ENCODE measurements at places on chromosomes 1 and 21.

GRCh38 chr21:25884311-25884710 is 149.5 kb downstream of the GABPA start:
- DNase-seq = no peak

GRCh38 chr1:205075642-205076155 is 8.6 kb downstream of the TMEM81 start:
- no peak for DNase-seq

- no peak for DNase-seq
These were observed 1.7 kb upstream of the KRTAP11-1 start for GRCh38 chr21:30882866-30883597.

DNA sequence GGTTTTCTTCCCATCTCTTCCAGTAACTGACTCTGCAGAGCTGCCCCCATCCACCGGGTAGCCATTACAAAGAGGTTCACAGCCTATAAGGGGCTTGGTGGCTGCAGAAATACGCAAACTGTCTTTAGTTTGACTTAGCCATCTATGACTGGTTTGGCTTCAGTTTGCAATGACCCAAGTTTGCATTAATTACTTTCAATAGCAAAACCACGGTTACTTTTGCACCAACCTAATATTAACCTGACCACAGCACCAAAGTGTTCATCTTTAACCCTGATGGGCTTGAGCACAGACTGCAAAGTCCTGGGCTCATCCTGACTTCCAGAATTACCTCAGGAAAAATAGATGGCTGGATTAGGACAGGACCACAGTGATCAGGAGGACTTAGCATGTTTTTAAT is 2.2 kb upstream of the HAO2 start:
- no peak for DNase-seq

DNA sequence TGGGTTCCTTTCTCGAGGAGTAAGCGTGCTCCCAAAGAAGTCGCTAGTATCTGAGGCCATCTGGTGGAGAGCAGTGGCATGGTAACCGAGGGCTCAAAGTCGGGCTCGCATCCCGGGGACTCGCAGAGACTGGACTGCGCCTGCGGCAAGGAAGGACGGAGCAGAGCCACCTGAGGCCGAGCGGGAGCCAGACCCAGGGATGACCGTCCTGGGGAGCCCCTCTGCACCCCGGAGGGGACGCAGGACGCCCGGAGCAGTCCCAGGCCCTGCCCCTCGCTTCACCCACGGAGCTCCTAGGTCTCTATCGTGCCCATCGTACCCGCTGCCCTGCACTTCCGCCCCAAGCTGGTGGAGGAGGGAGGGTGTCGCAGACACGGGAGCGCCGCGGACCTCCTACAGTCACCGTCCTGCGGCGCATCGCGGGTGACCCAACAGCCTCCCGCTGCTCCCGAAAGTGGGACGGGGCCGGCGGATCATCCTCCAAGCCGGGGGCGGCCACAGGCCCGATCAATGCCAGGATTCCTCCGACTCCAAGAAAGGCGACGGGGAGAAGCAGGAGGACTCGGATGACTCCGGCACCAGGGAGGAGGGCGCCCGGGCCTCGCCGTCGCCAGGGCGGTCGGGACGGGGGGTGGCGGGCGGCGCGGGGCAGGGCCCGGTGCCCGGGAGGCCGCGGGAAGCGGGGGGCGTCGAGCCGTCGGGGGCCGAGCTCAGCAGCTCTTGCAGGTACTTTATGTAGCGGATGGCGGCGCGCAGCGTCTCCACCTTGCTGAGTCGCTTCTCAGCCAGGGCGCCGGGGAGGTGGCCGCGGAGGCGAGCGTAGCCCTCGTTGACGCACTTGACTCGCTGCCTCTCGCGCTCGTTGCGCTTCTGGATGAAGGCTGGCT is 2.3 kb upstream of the CACNA1S start:
- peak; percentile 97 for DNase-seq

DNA sequence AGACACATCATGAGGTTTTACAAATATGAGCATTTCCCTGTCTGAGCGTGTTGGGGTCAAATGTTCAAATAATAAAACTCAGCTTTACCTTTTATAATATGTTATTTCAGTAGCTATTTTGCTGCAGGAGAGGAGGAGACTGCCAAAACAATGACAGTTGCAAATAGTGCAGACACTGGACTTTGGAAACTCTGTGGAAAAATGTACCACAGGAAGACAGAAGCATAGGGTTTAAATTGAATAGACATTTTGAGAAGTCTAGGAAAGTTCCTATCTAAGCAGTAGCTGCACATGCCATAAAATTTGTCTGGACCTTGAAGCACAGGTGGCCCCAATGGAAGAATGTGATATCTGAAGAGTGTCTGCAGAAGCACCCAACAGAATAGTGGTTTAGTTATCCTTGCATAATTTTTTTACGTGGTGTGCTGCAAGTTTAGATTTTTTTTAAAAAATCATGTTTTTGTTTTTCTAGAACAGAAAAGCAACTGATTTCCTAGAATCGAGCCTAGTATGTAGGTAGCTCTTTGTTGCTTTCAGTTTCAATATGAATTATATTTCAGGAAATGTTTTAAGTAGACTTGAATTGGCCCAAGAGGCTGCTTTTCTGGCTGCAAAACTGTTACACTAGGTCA is 14.0 kb upstream of the GBP5 start:
- no peak for DNase-seq

DNA sequence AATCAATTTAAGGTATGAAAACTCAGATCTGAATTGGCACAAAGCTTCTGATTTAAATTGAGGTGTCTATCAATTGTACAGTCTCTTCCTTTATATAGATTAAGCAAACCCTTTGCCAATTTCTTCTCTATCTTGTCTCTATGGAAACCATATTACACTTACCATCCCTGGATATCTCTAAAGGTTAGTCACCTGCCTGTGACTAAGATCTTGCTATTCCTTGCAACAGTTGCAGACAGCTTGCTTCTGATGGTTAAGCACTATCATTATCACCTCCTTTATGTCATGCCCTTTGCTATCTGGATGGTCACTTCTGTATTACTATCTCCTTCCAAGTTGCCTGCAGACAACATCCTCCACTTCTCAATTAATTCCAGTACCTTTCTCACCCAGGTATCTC is 998.6 kb upstream of the B3GALT2 start:
- no peak for DNase-seq

DNA sequence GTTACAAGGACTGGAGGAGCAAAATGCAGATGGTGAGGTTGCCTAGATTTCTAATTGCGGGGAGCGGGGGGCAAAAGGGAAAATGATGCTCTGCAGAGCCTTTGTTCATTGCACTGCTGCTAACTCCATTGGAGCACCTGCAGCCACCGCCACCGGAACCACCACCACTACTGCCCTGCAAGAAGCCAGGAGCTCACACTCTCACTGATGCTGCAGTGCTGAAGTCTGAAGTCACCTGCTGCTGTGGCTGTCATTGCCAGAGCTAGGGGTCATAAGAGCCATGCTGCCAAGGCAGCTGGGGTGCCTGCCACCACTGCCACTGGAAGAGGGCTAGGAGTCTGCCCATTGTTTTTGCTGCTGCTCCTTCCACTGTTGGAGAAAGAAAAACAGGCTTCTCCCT is 7.3 kb upstream of the HPCAL4 start:
- no peak for DNase-seq

DNA sequence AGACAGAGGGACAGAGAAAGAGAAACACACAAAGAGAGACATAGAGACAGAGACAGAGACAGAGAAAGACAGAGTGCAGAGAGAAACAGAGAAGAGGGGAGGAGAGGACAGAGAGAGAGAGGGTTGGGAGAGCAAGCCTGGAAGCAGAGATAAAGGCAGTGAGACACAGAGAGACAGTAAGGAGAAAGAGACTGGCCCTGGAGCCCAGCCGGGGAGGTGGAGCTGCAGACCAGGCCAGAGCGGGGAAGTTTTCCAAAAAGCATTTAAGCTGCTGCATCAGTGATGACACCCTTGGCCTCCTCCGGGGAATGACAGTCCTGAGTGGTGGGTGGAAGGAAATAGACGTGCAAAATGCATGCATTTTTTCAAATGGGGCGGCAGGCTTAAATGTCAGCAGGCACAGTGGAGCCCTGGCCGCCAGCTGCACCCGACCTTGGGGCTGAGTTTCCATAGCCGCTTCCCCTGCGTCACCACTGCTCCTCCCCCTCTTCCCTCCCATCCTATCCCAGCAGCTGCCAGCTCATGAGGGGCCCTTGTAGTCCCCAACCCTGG is 95.4 kb upstream of the KLHDC7A start:
- DNase-seq = peak; percentile 92

DNA sequence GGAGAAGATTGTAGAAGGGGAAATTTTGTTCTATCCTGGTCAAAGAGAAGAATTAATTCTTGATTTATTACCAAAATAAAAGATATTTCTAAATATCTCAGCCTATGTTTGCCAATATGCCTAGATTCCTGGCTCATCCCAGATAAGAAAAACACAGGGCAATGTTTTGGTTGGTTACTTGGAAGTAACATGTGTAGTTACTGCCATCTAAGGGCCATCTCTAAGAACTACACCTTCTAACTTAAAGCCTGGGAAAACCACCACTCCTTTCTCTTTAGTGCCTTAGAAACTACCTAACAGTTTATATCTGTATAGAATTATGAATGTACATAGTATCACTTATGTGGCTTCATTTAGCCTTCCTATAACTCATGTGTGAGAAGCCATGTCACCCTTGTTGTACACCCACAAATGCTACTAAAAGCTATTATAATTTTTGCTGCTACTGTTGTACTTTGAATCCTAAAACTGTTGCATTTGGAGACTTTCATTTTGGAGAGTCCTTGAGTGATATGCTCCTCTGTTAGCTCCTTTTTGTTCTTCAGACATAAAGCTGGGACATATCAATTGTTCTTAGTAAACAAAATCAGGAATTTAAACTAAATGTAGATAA is 4.5 kb downstream of the AIM2 start:
- DNase-seq = peak; percentile 75

DNA sequence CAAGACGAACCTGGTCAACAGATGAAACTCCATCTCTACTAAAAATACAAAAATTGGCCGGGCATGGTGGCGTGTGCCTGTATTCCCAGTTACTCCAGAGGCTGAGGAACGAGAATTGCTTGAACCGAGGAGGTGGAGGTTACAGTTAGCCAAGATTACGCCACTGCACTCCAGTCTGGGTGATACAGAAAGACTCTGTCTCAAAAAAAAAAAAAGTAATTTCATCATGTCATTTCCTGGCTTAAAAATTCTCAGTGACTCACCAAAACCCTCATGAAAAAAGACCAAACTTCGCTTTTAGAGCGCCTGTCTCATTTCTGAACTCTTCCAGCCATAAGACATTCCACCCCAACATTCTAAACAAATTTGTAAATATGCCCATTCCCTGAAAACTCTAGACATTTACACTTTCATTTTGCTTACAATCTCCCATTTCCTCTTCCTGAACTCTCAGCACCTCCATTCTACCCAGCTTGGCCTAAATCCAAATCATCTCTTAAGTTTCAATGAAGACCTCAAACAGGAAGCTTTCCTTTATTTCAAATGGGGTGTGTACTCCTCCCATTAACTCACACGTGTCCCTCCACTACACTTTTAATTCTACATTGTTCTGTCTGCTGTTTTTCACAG is 50.5 kb upstream of the PRRC2C start:
- peak; percentile 26 for DNase-seq

GRCh38 chr1:51314974-51315373 is 15.4 kb downstream of the TTC39A start:
- DNase-seq = no peak

DNA sequence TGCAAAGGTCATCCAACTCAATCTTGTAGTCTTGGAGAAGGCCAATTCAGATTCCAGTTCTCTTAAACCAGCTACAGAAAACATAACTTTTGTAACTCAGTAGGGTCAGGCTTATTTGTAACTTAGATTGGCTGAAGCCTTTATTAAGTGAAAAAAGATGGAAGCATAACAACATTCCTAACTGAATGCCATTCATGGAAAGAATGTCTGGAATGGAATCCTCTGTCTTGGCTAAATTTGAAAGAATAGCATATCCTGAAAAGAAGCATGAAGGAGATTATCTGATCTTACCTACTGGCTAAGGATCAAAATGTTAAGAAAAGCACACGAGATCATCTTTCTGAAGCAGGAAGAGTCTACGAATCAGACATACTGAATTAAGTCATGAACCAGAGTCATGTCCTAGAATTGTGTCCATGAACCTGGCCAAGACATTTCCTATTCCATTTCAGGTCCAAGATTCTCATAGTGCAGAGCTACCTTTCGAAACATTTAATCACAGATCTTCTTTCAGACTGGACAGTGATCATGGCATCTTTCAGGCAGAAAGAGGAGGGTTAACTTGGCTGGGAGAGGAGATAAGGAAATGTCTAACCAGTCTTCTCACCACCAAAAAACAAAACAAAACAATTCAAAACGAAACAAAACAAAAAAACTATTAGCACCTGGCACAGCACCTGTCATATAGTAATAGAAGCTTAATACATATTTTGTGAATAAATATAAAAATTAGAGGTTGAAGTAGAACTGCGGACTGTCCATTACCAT is 75.6 kb downstream of the XCL2 start:
- DNase-seq = no peak

DNA sequence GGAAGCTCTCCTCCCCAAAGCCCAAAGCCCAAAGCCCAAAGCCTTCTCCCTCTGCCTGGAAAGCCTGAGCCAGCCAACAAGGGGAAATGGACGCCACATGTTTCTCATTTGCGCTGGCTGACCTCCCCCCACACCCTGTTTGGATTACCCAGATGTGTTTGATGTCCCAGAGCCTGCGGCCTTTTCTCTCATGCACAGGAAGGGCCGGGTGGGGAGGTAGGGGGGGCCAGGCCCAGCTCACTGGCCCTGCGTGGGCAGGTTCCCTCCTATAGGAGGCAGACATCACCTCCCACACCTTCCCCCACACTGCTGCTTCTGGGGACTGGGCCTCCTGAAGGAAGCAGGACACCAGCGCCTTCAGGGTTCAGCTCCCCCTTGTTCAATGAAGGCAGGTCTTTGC is 116.3 kb downstream of the NAV1 start:
- peak; percentile 87 for DNase-seq

- DNase-seq = no peak
These were observed 3.2 kb upstream of the NUAK2 start for GRCh38 chr1:205324781-205325180.

DNA sequence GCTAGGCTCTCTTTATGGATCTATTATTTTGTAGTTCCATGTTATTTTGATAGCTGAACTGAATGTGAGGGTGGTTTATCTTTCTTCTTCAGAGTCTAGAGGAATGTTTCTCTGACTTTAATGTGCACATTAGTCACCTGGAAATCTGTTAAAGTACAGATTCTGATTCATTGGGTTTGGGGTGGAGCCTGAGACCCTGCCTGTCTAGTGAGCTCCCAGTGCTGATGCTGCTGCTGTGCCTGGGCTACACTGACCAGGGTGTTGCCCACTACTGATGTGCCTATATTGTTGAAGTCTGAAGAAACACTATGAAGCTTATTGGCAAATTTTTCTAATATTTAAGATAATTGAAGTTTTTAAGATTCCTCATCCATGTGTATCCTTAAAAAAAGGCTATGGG is 35.9 kb downstream of the CD46 start:
- DNase-seq = no peak
